Central memory CD8-positive, alpha-beta T cell (primary cell): ENCODE measurements at places on chromosomes 7 and 10.
A peak's percentile ranks its signal among the peaks of the same experiment; 100 is the strongest.

DNA sequence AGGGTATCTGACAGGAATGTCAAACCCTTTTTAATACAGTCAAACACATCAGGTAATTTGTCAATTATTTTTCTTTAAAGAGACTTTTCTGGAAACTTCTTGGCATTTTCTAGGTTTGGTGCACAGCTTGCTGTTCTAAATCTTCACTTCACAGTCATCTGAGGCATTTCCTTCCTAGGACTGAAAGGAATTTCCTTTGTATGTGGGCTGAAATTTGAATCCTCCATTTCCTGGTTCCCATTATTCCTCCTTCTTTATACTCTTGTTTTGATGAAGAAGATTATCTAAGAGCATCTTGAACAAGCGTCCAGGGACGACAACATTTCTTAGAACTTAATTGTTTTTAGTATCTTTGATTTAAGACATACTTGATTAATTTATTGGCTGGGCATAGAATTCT, 24.9 kb downstream of the CALD1 start:
- no peak overlapping the region for H3K27ac ChIP-seq
- no peak overlapping the region for H3K4me3 ChIP-seq
- no peaks in the 10 kb centered on the region for H3K36me3 ChIP-seq

DNA sequence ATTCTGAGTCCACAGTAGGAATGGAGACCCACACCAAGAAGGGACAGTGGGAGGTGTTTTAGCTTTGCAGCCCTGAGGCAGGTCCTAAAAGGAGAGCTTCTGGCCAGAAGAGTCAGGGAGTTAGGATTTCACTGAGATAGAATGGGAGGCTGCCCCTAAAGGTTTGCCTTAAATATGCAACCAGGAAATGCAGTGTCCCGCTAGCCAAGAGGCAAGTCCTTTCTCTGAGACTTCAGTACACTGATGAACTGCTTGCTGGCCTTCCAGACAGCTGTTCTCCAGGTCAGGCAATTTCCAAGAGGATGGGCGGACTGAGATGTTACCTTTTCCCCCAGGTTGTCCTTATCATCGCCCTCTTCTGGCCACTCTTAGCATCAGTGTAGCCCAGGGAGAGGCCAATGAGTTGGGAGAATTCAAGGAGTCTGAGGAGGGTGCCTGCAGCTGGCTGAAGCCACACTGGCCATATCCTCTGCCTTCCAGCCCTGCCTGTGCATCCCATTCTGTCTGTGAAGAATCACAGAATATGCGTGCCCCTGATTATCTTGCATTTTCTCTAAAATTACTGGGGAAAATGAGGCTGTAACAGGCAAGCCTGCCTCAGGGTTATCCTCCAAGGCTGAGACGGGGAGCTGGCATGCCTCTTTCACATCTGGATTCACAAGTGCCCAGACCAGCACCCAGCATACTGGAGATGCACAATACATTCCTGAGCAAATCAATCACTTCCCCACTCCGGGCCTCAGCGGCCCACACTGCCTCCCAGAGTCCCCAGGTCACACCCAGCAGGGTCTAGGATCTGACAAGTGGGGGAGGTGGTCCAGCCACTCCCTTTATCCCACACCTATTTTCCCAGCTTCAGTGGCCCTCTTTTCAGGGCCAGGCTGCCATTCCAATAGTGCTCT, 2.4 kb downstream of the TLL2 start:
- no peak overlapping the region for H3K27ac ChIP-seq
- no peak overlapping the region for H3K4me3 ChIP-seq
- no peak for DNase-seq
- peaks cover 3% of the 10 kb centered on the region for H3K36me3 ChIP-seq

DNA sequence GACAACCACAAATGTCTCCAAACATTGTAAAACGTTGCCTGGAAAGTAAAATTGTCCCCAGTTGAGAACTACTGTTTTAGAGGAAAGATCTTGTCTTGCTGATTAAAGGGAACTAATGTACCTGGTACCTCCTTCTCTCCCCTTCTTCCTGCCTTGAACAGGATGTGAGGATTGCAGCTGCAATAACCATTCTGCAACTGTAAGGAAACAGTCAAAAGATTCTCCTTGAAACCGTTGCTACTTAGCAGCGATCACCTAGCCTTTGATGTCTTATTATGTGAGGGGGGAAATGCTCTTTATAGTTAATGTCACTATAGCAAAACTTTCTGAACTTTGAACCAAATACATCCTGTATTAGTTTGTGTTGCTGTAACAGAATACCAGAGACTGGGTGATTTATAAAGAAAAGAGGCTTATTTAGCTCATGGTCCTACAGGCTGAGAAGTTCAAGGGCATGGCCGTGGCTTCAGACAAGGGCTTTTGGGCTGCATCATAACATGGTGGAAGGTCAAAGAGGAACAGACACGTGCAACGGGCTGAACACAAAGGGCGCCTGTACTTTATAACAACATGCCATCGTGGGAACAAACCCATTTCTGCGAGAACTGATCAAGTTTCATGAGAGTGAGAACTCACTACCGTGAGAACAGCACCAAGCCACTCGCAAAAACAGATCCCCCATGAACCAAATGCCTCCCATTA, 54.2 kb upstream of the PARD3 start:
- H3K4me3 ChIP-seq, result no peak overlapping the region
- no peak overlapping the region for H3K27ac ChIP-seq
- H3K36me3 ChIP-seq, result no peaks in the 10 kb centered on the region
- H3K27me3 ChIP-seq, result peaks cover 31% of the 10 kb centered on the region

GRCh38 chr10:28663576-28664368, 13.5 kb upstream of the BAMBI start:
- H3K4me3 ChIP-seq, result no peak overlapping the region
- peaks cover 12% of the 10 kb centered on the region for H3K4me1 ChIP-seq
- DNase-seq, result peak; percentile 23
- H3K27me3 ChIP-seq, result peaks cover 70% of the 10 kb centered on the region
- no peaks in the 10 kb centered on the region for H3K36me3 ChIP-seq

GRCh38 chr10:3222068-3222467, 49.5 kb upstream of the PITRM1 start:
- no peak overlapping the region for H3K27ac ChIP-seq
- H3K4me3 ChIP-seq, result no peak overlapping the region
- H3K27me3 ChIP-seq, result no peaks in the 10 kb centered on the region
- DNase-seq, result no peak
- no peaks in the 10 kb centered on the region for H3K36me3 ChIP-seq

GRCh38 chr10:58820861-58821751, 308.4 kb downstream of the BICC1 start:
- DNase-seq, result no peak
- no peaks in the 10 kb centered on the region for H3K36me3 ChIP-seq
- H3K4me3 ChIP-seq, result no peak overlapping the region
- no peaks in the 10 kb centered on the region for H3K4me1 ChIP-seq

DNA sequence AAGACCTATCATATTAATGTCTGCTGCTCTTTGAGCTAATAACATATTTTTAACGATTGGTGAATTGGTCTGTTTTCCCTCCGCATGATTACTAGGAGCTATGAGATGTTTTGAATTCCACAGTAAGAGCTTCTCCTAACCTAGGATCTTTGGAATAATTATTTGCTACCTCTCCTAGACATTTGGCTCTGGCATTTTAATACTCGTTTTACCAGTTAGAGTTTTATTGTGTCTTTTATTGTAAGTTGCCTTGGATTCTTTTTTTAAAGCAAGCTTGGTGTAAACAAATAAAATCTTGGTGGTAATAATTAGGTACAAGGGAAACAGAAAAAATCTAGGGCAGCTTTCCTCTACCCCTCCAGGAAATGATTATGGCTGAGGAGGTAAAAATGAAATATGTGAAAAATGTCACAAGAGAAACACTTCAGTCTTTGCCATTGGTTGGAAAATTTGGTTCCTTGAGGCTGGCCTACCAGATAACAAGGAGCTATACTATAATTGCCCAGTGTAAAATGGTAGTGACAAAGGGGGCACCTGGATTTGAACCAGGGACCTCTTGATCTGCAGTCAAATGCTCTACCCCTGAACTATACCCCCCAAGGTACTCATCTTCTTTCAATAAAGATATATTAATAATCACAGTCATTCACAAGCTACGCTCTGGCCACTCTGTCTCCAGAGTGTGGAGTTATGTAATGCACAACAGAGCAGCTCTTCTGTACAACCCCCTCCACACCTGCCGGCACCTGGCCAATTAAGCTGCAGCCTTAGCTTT, 85.4 kb downstream of the ZNF777 start:
- peaks cover 40% of the 10 kb centered on the region for H3K27me3 ChIP-seq
- no peak for DNase-seq
- H3K4me1 ChIP-seq, result no peaks in the 10 kb centered on the region
- no peaks in the 10 kb centered on the region for H3K36me3 ChIP-seq

DNA sequence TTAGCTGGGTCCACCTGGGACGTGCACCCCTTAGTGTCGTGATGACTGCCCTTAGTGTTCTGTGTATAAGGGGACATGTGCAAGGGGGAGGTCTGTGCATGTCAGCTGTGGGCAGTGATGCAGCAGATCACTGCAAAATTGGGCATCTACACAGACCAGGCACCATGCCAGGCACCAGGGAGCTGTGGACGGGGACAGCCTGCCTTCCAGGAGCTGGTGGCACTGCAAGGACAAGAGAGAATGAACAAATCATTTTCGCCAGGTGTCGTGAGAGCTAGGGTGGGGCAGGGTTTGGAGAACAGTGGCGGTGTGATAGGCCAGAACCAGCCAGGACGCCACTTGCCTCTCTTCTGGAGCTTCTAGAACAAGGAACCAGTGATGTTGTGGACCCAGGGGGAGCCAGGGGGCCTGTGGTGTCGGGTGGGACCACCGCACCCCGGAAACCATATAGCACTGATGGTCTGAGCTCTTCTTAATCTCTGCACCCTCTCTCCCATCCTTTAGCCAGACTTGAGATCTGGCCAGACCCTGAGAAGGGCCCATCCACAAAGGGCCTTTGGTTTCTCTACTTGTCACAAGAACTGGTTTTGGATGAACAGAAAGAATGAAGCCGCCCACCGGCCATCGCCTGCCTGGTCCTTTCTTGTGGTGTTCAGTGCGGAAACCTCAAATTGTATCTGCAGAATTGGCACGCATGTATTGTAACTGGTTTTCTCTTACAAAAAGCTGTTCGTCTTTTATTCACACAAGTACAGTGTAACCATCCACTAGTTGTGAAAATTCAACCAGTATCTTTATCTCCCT, 30.7 kb downstream of the PRF1 start:
- no peaks in the 10 kb centered on the region for H3K27me3 ChIP-seq
- DNase-seq, result no peak
- H3K4me3 ChIP-seq, result no peak overlapping the region
- H3K36me3 ChIP-seq, result peaks cover 6% of the 10 kb centered on the region
- peaks cover 28% of the 10 kb centered on the region for H3K4me1 ChIP-seq
- H3K27ac ChIP-seq, result no peak overlapping the region

- DNase-seq, result no peak
- H3K4me1 ChIP-seq, result no peaks in the 10 kb centered on the region
- no peak overlapping the region for H3K27ac ChIP-seq
- peaks cover 2% of the 10 kb centered on the region for H3K36me3 ChIP-seq
- H3K4me3 ChIP-seq, result no peak overlapping the region
These were observed 54.8 kb upstream of the FGL2 start for GRCh38 chr7:77254429-77254828.

DNA sequence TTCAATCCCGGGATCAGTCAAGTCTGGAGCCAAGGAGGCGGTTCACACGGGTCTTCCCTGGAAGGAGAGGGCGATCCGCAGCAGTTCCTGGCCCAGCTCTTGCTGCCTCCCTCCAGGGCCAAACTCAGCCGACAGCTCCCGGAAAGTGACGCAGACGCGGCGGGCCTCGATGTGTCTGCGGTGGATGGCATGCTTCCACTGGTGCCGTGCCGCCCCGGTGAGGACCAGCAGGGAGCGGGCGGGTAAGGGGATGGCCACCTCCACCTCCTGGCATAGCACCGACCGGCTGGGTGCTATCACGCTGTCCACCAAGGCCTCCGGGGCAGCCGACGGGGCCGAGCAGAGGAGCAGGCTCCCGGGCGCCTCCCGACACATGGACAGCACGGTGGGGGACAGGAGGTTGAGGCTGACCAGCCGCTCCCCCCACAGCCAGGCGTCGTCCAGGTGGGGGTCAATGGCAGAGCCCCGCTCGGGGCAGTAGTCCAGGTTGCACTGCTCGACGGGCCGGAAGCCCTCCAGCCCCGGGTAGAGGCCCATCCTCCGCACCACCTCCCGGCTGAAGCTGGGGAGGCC, 7.2 kb downstream of the ALKBH4 start:
- H3K4me1 ChIP-seq, result peaks cover 14% of the 10 kb centered on the region
- DNase-seq, result no peak
- H3K27ac ChIP-seq, result no peak overlapping the region
- peaks cover 17% of the 10 kb centered on the region for H3K36me3 ChIP-seq
- H3K27me3 ChIP-seq, result no peaks in the 10 kb centered on the region

DNA sequence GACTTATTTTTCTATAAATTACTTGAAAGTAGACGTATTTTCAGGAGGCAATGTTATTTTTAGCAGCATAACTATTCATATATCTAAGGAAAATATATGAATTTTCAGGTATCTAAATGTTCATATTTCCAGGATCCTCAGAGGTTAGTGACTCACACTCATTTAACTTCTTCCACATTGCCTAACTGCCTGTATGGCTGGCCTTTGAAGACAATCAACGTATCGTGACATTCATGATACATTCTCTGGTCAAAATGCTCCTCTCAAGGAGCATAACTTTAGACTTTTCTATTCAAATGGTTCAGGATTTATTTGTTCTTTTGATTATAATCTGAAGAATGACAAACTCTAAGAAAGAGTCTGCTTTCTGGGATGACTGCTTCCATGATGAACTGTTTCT, 89.3 kb downstream of the SEMA3C start:
- no peaks in the 10 kb centered on the region for H3K4me1 ChIP-seq
- no peak overlapping the region for H3K27ac ChIP-seq
- H3K27me3 ChIP-seq, result no peaks in the 10 kb centered on the region
- DNase-seq, result no peak

GRCh38 chr7:99440195-99440594, 1.5 kb downstream of the CPSF4 start:
- H3K4me1 ChIP-seq, result peaks cover 41% of the 10 kb centered on the region
- H3K27ac ChIP-seq, result peak overlapping the region; percentile 98
- H3K36me3 ChIP-seq, result peaks cover 24% of the 10 kb centered on the region
- H3K4me3 ChIP-seq, result peak overlapping the region; percentile 99
- no peaks in the 10 kb centered on the region for H3K27me3 ChIP-seq

DNA sequence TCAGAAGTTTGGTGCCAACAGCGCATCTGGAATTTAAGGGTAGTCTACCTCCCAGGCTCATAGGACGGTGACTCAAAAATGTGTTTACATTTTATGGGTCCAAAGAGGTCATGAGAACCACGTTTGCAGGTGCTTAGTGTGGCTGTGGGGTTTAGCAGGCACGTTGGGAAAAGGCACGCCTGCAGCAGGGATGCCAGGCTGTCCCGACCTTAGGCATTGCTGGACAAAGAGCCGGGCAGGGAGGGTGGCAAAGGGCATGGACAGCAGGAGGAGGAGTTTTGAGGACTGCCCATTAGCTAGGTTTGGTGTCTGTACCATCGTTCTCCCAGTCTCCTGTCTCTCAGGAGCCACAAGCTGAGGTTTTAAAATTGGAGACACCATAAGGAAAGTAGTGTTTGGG, 104.4 kb downstream of the TRRAP start:
- DNase-seq, result no peak
- peaks cover 67% of the 10 kb centered on the region for H3K36me3 ChIP-seq
- H3K27me3 ChIP-seq, result no peaks in the 10 kb centered on the region
- peaks cover 6% of the 10 kb centered on the region for H3K4me1 ChIP-seq

GRCh38 chr7:2488272-2488645, 12.1 kb upstream of the GRIFIN start:
- H3K36me3 ChIP-seq, result peaks cover 10% of the 10 kb centered on the region
- no peaks in the 10 kb centered on the region for H3K4me1 ChIP-seq
- H3K27me3 ChIP-seq, result peaks cover 12% of the 10 kb centered on the region
- H3K4me3 ChIP-seq, result no peak overlapping the region
- no peak for DNase-seq
